Brain pericyte (primary cell): ENCODE measurements at places on chromosomes 1 and 21.

DNA sequence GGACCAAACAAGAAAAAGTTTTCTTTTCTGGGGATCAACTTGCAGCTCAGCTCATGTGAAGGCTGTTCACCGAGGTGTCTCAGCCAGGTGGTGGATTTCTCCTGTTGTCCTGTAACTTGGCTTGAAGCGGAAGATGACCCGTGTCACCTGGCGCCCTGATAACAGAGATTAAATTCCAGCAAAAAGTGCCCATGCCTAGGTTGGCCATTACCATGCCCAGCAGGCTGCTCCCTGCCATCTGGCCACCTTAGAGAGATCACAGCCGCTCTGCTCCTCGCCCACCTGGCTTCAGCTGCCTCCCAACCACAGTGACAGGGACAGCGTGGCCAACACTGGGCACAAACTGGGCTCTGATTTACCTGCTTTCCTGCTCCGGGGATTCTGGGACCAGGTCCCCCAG lies 149.5 kb downstream of the ZBTB18 start:
- DNase-seq, result no peak

DNA sequence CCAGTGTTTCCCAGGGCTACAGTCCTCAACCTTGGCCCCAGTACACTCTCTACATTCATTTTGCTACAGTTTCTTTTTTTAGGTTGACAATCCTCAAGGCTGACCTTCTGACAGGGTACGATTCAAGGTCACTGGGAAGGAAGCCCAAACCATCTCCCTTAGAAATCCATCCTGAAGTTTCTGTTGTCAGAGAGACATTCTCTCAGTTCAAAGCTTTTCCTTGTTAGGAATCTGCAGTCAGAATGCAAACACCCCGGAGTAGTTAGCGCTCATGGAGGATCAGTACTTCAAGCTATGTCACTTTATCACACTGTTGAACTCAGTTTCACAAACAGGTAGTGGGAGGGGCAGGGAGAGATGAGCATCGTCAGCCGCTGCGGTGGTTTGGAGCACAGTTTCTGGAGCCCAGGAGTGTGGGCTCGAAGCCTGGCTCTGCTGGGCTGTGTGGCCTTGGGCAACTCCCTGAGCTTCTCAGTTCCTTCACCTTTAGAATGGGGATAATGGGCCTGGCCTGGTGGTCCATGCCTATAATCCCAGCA lies 4.2 kb downstream of the SLC2A5 start:
- DNase-seq, result no peak

DNA sequence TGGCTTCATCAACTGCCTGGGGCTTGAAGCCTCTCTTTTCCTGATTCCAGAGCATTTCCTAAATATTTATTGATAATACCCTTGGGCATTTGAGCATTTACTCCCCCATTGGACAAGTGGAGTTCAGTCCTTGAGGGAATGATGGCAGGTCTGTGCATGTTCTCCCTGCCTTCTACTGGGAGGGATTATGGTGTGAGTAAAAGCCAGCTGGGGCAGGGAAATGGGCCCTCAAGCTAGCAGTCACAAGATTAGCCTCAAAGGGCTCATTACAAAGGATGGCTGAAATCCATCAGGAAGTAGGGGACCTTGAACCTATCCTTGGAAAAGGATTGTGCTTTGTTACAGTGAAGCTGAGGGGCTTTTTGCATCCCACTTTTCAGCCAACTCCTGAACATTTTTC lies 24.2 kb upstream of the OSBPL9 start:
- no peak for DNase-seq

- no peak for DNase-seq
Measured at GRCh38 chr1:172244865-172245264, 175.6 kb upstream of the C1orf105 start.

- DNase-seq, result no peak
Measured at GRCh38 chr1:196660852-196661251, 9.0 kb downstream of the CFH start.

GRCh38 chr1:227869851-227870305 lies 54.4 kb downstream of the PRSS38 start:
- no peak for DNase-seq

- DNase-seq, result no peak
Measured at GRCh38 chr21:44552136-44552535, 831 bp upstream of the KRTAP10-2 start.
